Cortex of kidney (tissue), 1 donor: ENCODE measurements at places on chromosomes 13 and 19.

GRCh38 chr19:44770550-44771257 lies 7.0 kb upstream of the CBLC start:
- no peak for DNase-seq

DNA sequence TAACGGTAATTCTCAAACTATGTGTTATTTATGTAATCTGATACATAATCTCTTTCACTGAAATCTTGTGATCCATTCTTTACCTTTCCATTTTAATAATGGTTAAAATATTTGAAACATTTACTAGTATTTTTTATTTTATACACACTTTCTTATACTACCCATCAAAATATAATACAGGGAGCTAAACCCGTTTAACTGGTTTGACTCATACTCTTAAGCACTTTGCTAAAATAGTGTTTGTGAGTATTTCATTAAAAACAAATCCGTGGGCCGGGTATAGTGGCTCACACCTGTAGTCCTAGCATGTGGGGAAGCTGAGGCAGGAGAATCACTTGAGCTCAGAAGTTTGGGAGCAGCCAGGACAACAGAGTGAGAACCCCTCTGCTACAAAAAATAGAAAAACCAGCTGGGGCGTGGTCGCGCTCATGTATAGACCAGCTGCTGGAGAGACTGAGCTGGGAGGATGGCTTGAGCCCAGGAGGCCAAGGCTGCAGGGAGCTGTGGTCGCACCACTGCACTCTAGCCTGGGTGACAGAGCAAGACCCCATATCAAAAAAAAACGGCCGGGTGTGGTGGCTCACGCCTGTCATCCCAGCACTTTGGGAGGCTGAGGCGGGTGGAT lies 43.8 kb upstream of the DCUN1D2 start:
- DNase-seq, result no peak

GRCh38 chr13:59024434-59024833 lies 1139.3 kb downstream of the DIAPH3 start:
- no peak for DNase-seq

DNA sequence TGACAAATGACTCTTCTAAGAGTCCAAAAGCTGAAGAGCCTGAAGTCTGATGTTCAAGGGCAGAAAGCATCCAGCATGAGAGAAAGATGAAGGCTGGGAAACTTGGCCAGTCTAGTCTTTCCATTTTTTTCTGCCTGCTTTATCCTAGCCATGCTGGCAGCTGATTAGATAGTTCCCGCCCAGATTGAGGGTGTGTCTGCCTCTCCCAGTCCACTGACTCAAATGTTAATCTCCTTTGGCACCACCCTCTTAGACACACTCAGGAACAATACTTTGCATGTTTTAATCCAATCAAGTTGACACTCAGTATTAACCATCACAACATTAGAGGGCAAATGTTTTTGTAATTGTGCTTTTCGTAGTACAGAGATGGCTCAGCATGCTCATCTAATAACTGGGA lies 267.5 kb upstream of the KLHL1 start:
- no peak for DNase-seq

- no peak for DNase-seq
Measured at GRCh38 chr19:43638995-43639518, 593 bp downstream of the CADM4 start.

DNA sequence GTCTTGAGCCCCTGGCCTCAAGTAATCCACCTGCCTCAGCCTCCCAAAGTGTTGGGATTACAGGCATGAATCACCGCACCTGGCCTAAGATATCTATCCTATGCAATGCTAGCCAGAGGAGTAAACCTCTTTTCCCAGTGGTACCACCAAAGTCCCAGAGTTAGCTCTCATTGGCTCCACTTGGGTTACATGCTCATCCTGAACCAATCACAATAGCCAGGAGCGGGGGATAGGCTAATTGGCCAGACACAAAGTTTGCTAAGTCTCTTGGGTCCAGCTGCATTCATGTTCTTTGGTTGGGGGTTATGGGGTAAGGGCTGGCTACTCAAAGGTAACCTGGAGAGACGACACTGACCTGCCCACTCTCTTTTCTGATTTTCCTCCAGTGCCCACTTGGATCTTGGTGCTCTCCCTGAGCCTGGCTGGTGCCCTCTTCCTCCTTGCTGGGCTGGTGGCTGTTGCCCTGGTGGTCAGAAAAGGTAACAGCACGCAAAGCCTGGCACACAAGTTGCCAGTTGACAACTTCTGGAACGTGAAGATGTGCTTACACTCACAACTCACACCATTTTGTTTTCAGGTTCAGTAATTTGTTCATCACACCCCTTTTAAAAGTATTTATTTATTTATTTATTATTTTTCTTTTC lies 7.8 kb downstream of the C19orf38 start:
- no peak for DNase-seq

- DNase-seq, result no peak
Measured at GRCh38 chr13:51638216-51638871, 54.1 kb downstream of the WDFY2 start.

DNA sequence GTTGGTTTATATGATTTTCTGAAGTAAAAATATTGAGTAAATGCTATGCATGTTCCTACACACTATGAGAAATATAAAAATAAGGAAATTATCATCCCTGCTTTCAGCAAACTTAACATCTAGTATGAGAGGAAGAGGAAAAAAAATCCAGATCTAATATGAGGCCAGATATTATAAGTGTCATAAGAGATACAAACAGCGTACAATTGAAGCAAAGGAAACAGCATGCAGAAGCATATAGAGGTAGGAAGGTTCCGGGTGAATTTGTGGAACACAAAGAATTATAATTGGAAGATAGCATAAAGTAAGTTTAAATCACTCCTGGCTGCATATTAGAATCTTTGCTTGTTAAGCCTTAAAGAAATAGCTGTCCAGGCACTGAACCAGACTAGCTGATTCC lies 88.3 kb downstream of the PDS5B start:
- no peak for DNase-seq

GRCh38 chr13:33978653-33979052 lies 160.7 kb downstream of the RFC3 start:
- DNase-seq, result no peak

GRCh38 chr19:30263830-30264381 lies 108.3 kb upstream of the ZNF536 start:
- DNase-seq, result no peak

- no peak for DNase-seq
Measured at GRCh38 chr13:90454002-90454636, 893.4 kb upstream of the MIR17HG start.
